ENCODE measurements at places on chromosomes 3 and 15.

- DNase-seq = no peak
These were observed 224.2 kb upstream of the CRBN start for GRCh38 chr3:3403700-3404099.

DNA sequence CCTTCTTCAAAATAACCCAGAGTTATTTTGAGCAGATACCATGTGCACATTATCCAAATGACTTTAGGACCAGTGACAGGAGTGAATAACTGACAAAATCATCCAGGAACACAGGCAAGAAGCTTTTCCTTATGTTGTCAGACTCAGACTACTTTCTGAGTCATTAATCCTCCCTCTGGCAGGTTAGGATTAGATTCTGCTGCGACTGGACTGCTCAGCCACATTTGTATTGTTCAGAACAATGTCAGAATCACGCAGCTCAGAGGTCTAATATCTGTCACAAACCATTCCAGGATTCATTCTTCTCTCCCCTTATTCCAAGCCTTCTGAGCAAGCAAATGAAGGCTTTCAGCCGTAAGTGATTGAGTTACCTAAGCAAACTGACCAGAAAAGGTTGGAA, 34.8 kb upstream of the FAM174B start:
- no peak for DNase-seq

GRCh38 chr15:98745650-98746374, 97.5 kb downstream of the IGF1R start:
- DNase-seq = no peak

- DNase-seq = no peak
These were observed 56.1 kb downstream of the CACNA2D2 start for GRCh38 chr3:50447290-50447840.

DNA sequence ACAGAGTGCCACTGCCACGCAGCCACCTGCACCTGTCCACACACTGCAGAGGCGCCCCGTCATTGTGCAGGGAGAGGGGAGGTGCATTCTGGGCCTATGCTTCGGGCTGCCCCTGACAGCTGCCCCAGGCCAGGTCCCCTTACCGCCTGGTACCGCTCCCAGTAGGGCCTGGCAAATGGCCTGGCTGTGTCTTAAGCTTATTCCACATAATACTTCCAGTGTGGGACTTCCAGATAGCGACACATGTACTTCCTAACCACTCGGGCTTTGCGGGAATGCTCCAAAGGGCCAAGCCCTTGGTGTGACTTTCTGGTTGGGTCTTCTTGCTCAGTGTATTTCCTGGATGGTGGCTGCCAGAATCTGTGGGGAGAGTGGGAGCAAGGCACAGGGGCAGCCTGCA, 254.3 kb upstream of the CHRNA7 start:
- no peak for DNase-seq

- no peak for DNase-seq
These were observed at the start of gene CTXN2 for GRCh38 chr15:48191574-48192225. Gene CTXN2 (plus strand): TSS chr15:48191665. CDS start chr15:48201301, 9,636 bp downstream.

- no peak for DNase-seq
These were observed 72.0 kb downstream of the CPN2 start for GRCh38 chr3:194279101-194279500.

- DNase-seq = no peak
These were observed 10.6 kb downstream of the DNAJB8 start for GRCh38 chr3:128455786-128456748.

GRCh38 chr15:65790694-65791334, 1.3 kb downstream of the DENND4A start:
- no peak for DNase-seq

- DNase-seq = no peak
These were observed 14.6 kb upstream of the LMOD3 start for GRCh38 chr3:69137005-69137404.

GRCh38 chr3:46022909-46023785, 4.1 kb downstream of the XCR1 start:
- DNase-seq = no peak

DNA sequence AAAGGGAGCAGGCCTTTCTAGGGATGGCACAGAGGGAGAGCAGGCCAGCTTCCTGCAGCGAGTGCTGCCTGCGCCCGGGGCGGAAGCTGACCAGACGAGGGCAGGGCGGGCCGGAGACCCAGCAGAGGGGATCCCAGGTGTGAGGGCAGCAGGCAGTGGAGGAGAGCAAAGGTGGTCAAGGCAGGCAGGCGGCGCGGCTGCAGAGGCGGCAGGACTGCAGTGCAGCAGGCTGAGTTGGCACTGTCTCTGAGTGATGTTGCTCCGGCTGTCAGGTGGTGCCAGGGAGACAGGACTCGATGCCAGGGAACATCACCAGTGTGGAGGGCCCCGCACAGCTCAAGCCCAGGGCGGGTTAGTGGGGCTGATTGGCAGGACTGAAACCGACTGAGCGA, 22.3 kb upstream of the PLXNA1 start:
- no peak for DNase-seq

- DNase-seq = no peak
These were observed 6.0 kb downstream of the SETD5 start for GRCh38 chr3:9403463-9403862.

- DNase-seq = peak; percentile 65
These were observed 27.3 kb upstream of the DMXL2 start for GRCh38 chr15:51649659-51650521.

DNA sequence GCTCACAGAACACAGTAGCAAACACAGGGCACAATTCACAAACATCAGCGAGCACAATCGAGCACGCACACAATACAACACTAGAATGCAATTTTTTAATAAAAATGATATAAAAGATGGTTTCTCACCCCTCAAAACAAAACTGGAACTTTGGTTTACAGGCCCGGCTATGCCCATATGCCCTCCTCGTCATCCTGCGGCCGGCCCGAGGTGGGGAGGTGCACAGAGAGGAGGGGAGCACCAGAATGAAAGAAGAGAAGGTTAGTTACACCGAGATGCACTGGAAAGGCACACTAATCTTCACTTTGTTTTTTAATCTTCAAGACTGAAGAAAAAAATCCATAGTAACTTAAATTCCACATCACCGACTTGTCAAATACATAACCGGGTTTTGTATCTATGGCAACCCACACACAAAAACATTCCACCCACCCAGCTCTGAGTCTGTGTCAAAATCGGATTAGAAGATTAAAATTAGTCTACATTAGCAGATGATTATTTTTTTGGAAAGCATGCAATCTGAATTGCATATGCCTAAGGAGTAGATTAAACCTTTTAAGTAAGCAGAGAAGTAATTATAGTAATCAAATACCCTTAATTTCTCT, 196.7 kb upstream of the WNT5A start:
- DNase-seq = no peak

DNA sequence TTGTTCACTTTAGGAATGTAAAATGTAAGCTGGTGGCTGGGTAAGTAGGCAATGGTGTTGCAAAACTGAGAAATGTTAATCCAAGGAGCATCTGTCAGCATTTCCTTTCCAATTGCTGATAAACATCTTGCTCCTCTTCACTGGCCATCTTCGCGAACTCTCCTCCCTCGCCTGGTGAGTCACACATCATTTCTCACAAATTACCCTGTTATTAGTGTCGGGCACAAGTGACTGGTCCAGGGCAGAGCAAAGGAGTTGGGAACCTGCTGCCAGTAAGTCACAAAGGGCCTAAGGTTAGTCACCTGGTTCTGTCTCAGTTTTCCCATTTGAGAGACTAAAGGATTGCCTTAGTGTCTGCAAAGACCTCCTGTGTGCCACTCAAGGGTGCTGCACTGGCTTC, 13.0 kb downstream of the CERS3 start:
- DNase-seq = no peak

- no peak for DNase-seq
These were observed 156.5 kb downstream of the CADPS start for GRCh38 chr3:62718515-62719320.

DNA sequence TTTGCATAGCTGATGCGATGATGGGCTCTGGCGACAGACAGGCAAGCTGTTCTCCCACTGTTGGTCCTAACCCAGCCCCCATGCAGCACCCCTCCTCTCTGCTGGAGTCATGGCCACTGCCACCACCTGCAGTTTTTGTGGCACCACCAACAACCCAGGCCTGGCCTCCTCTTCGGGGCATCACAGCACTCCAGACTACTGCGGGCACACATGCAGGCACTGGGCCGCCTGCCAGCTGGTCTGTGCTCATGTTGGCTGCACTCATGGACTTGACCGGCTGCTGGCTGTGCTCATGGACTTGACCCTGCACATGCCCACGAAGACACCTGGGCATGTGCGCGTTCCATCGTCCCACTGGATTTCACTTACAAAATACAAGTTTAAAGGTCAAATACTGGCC, 130.9 kb upstream of the TMEM108 start:
- DNase-seq = no peak

GRCh38 chr3:105984837-105985236, 116.0 kb upstream of the CBLB start:
- no peak for DNase-seq

- DNase-seq = no peak
These were observed 9.7 kb upstream of the TRANK1 start for GRCh38 chr3:36954452-36955134.

GRCh38 chr3:14959359-14959943, 12.1 kb downstream of the NR2C2 start:
- no peak for DNase-seq

DNA sequence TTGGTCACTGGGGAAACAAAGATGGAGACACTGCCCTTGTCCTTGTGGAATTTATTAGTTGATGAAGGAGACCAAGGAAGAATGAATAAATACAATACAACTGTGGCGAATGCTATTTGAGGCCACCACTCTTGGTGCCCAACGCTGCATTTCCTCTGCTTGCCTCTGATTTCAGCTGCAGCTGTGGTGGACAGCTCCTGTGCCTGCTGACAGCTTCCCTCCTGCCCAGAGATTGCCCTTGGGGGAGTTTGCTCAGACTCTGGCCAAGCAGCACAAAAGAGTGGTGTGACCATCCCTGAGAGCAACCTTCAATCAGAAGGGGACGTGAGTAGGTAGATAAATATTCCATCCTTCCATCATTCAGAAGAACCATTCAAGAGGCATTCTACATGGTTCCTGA, 64.6 kb upstream of the FHIT start:
- DNase-seq = no peak

- DNase-seq = no peak
These were observed 1215.2 kb downstream of the SI start for GRCh38 chr3:163863146-163863545.

DNA sequence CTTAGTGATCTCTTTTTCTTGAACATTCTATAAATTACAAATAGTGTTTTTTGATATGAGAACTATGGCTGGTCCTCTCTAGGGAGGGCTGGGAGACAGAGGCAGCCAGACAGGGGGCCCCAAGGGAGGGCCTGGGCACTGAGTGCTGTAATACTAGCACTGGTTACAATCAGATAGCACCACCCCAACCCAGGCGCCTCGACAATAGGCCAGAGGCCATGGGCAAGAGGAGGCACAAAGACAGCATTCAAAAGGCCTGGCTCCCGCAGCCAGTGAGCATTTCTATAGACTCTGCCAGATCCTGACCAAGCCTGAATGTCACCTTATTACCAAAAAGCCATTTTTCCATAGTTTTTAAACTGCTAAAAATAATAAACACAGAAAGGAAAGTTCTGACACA, 158.5 kb downstream of the THRB start:
- no peak for DNase-seq
